ENCODE measurements at places on chromosomes 3 and 15. TPM values are rescaled to one million over a fixed set of nuclear protein-coding genes. Genes with fewer than 3 reads are reported as not detected.

Gene TRIM59
- total RNA-seq = 36.0 TPM

GRCh38 chr3:119042162-119042561 is 7.5 kb upstream of the IGSF11 start:
- H3K4me3 ChIP-seq = no peak overlapping the region
- no peak for DNase-seq
- peaks cover 27% of the 10 kb centered on the region for H3K27me3 ChIP-seq
- no peaks in the 10 kb centered on the region for H3K4me1 ChIP-seq

Gene C3orf49
- total RNA-seq = not detected

Gene PLS1
- total RNA-seq = 0.78 TPM

GRCh38 chr3:58535531-58536500 is 1.2 kb downstream of the ACOX2 start:
- H3K27ac ChIP-seq = no peak overlapping the region
- peaks cover 7% of the 10 kb centered on the region for H3K4me1 ChIP-seq
- DNase-seq = no peak
- no peaks in the 10 kb centered on the region for H3K27me3 ChIP-seq

- peak; percentile 85 for DNase-seq
- peak overlapping the region; percentile 98 for H3K4me3 ChIP-seq
- H3K36me3 ChIP-seq = peaks cover 30% of the 10 kb centered on the region
- H3K27me3 ChIP-seq = no peaks in the 10 kb centered on the region
- peak overlapping the region; percentile 99 for H3K27ac ChIP-seq
Measured at GRCh38 chr3:14125193-14126016, 553 bp downstream of the TMEM43 start.

Gene DZIP1L
- 21.9 TPM for total RNA-seq

GRCh38 chr3:143482106-143483088 is 362.8 kb downstream of the CHST2 start:
- no peak for DNase-seq
- no peaks in the 10 kb centered on the region for H3K27me3 ChIP-seq
- H3K4me1 ChIP-seq = peaks cover 15% of the 10 kb centered on the region
- no peak overlapping the region for H3K4me3 ChIP-seq

DNA sequence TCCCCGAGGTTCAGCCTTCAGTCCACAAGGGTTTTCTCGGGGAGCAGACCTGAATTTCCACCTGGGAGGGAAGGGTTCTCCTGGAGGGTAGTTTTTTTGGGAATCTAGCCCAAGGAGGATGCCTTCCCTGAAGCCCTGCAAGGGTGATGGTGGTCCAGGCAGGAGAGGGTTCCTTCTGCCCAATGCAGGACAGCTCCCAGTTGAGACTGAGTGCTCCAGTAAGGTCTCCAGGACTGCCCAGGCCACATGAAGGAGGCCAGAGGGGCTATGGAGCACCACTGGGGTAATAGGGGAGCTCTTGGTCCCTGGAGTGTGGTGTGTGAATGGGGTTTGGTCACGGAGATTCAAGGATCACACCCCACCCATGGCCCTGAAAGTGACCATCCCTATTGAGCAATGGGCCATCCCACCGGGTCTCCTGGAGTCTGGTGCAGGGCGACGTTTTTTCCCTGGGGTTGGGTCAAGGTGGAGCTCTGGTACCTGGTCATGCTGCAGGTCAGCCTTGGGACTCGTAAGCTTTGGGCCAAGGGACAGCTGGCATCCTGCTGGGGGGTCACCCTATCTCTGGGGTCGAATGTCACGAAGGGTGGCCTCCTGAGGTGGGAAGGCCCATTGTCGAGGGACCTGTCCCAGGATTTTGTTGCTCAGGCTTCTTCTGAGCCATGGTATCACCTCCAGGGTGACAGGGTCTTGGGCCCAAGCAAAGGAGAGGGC is 196.5 kb downstream of the UBE3A start:
- peak; percentile 76 for DNase-seq
- H3K36me3 ChIP-seq = no peaks in the 10 kb centered on the region
- H3K27me3 ChIP-seq = no peaks in the 10 kb centered on the region
- no peak overlapping the region for H3K27ac ChIP-seq
- no peak overlapping the region for H3K4me3 ChIP-seq
- no peaks in the 10 kb centered on the region for H3K4me1 ChIP-seq

- H3K36me3 ChIP-seq = no peaks in the 10 kb centered on the region
- H3K4me3 ChIP-seq = no peak overlapping the region
- H3K27me3 ChIP-seq = no peaks in the 10 kb centered on the region
- peaks cover 21% of the 10 kb centered on the region for H3K4me1 ChIP-seq
- no peak for DNase-seq
- H3K27ac ChIP-seq = no peak overlapping the region
Measured at GRCh38 chr15:39651881-39652280, 71.0 kb downstream of the THBS1 start.

- H3K4me1 ChIP-seq = peaks cover 9% of the 10 kb centered on the region
- no peak overlapping the region for H3K4me3 ChIP-seq
- DNase-seq = no peak
- H3K27me3 ChIP-seq = no peaks in the 10 kb centered on the region
Measured at GRCh38 chr3:134709561-134710312, 58.9 kb upstream of the KY start.

Gene GALNT15
- total RNA-seq = 0.56 TPM

- H3K36me3 ChIP-seq = no peaks in the 10 kb centered on the region
- no peaks in the 10 kb centered on the region for H3K27me3 ChIP-seq
- DNase-seq = no peak
- H3K27ac ChIP-seq = no peak overlapping the region
Measured at GRCh38 chr3:116474032-116474780, 28.9 kb upstream of the LSAMP start.
